AG08395 (cell line): ENCODE measurements at places on chromosomes 7 and 10.

DNA sequence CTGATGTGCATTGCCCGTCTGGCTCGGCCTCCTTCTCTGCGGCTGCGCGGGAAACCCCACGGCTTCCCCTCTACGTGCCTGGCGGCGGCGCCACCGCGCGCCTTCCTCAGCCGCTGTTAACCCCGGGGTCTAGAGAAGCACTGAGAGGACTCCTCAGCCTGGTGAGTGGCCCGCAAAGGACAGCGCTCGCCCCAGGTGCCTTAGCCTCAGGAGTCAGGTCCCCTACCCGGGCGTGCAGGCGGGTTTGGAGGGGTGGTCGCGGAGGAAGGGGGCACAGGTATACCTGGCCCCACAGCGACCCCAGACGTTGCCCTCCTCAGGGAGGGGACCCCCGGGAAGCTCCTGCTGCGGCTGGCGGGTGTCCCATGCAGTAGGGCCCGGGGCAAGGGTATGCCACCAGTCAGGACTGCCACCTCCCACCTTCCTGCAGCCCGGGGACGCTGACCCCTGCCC, 51.0 kb downstream of the ARL5B start:
- no peak for DNase-seq

GRCh38 chr7:14596421-14596820, 306.1 kb downstream of the DGKB start:
- DNase-seq, result peak; percentile 21

DNA sequence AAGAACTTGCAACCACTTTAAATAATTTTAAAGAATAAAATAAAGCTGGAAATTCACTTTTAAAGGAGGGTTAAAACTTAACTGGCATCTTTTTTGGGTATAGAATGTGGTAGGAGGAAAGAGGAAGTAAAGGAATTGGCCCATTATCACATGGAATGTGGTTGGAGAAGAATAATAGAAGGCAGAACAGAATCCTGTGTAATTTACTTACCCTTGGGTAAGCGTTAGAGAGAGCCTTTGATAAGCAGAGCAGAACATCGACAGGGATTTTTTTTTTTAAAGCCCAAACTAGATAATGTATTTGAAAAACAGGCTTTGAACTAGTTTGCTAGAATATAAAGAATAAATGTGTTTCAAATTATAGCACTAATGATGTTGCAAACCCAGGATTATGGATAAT, 199.8 kb upstream of the KIAA1217 start:
- DNase-seq, result no peak

DNA sequence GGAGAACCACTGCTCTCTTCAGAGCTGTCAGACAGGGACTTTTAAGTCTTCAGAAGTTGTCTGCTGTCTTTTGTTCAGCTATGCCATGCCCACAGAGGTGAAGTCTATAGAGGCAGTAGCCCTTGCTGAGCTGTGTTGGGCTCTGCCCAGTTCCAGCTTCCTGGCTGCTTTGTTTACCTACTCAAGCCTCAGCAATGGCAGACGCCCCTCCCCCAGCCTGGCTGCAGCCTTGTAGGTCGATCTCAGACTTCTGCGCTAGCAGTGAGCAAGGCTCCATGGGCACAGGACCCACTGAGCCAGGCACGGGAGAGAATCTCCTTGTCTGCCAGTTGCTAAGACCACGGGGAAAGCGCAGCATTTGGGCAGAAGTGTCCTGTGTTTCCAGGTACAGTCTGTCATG, 12.1 kb upstream of the CPA2 start:
- no peak for DNase-seq

DNA sequence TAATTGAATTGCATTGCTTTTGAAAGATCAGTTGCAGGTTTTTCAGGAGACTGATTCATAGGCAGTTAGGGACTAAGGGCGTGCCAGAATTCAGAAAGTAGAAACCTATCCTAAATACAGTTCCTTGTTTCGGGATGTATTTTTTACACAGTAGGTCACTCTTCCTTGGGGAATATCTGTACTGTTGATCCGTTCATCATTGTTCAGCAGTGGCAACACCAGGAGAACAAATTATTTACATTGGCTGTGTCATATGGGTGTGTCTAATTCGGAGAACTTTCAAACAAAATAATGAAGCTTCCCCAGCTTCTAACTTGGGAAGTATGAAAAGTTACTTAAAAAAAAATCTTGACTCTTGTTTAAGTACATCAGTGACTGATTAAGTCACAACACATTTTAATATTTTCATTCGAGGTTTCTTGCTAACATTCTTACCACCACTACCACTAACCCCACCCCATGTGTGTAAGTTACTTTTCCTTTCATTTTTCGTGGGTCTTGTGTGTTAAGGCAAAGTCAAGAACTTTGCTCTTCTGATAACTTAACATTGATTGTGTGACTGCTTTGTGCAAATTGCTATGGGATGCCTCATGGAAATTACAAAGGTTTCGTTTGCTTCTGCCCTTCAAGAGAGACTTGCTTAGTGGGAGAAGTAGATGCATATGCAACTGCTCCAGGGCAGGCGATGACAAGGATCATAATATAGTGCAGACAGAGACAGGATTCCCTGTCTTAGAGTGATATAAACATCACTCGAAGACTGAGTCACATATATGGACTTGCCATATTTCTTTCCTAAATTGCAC, 43.8 kb upstream of the RPA3 start:
- DNase-seq, result peak; percentile 21

DNA sequence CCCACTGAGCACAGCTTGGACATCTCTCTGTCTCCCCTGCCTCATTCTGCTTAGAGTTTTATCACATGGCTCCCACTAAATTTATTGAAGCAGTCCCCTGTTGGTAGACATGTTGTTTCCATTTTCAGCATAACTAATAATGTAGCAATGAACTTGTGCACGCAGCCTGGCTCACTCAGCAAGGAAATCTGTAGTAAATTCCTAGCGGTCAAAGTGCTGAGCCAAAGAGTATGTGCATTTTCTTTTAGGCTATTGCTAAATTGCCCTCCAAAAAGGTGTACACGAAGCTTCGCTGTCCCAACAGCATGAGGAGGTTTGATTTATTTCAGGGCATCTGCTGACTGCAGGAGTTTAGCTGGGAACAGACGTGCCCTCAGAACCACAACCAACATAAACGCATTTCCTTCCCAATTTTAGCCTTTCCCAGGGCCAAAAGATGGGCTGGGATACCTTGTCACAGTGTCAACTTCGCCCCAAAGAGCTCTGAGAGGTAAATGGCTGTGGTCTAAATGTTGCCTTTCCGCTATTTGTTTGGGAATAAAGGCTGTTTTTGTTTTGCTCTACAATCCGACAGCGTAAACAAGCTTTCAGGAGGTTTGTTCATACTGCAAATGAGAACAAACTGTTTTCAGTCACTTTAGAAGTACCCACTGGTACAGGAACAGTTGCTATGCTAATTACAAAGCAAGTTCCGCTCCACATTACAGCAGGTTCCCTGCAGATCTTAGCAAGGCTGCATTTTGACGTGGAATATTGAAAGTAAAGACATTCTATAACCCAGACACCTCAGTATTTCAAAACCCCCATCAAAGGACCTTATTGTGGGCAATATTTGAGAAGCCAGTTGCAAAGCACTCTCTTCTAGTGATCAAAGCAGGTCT, 16.8 kb downstream of the VSIR start:
- DNase-seq, result peak; percentile 62

GRCh38 chr7:36923943-36924436, 199.7 kb upstream of the AOAH start:
- no peak for DNase-seq
